Stimulated activated CD8-positive, alpha-beta memory T cell treated with anti-CD3 and anti-CD28 coated beads, Interleukin-7, amount 100 ng/mL, for 4 hours (primary cell): ENCODE measurements at places on chromosomes 2 and 18.

DNA sequence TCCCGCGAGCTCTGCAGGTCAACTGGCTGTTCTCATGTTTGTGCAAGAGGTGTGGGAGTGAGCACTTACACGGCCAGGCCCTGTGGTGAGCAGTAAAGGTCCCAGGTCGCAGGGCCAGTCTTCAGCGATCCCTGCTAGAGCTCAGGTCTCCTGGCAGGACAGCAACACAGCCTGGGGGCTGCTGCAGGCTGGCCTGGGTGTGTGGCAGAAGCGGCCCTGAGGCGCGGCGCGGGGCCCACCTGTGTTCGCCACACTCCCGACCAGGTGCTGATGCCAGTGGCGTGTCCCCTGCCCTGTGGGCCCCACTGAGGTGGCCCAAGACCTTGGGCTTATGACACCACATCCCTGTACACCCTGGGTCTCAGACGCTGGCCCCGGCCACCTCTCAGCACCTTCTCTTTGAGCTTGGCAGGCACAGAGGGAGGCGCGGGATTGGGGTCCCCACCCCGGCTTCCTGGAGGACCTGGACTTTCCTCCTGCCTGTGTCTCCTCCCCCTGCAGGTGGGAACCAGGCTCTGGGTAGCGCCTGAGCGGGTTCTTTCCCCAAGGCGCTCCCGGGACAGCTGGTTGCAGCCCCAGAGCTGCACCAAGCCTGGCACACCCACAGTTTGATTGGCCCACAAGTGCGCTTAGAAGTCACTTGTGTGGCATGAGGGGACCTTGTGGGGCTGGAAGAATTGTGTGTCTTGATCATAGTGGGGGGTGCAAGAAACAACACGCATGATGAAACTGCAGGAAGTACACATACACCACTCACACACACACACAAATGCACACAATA, 59.2 kb downstream of the TWIST2 start:
- no peak for DNase-seq

DNA sequence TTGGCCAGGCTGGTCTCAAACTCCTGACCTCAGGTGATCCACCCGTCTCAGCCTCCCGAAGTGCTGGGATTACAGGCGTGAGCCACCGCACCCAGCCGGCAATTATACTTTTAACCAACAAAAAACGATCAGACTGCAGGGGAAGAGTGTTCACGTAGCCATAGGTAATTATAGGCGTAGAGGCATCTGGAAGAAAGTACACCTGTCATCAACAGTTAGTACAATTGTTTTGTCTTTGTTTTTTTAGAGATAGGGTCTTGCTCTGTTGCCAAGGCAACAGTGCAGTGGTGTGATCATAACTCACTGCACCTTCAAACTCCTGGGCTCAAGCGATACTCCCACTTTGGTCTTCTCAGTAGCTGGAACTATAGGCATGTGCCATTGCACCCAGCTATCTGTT, 20.0 kb downstream of the ST3GAL5 start:
- no peak for DNase-seq

DNA sequence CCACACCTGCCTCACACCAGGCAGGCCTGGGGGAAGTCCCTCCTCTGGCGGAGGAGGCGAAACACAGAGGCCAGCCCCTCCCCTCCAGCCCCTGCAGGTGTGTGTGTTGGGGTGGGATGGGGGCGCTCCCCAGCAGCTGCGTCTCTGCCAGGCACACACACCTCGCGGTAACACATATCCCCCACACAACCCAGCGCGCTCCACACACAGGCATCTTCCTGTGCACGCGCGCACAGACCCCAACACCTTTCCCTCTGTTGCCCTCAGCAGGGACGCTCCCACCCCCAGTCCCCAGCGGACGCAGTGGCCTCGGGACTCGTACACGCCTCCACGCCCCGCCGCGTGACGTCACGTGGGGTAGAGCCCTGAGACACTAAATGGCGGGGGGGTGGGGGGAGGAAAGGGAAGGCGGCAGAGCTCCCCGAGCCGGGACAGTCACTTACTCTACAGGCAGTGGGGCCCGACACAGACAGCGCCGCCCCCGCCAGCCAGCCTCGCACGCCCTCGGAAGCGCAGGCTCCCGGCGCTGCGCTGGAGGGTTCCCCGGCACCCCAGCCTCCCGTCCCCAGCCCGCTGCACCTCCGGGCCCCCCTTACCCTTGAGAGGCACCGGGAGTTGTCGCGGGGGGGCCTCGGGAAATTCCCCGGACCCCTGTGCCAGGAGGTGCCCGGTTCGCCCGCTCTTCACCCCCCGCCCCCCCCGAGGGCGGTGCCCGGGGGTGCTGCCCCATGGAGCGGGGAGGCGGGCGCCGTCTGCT, at the start of gene WNT10A:
TSS of gene WNT10A (plus strand) at position 751 of the 757 bp plus-strand sequence. CDS start 144 bp downstream, outside the sequence.
- DNase-seq, result peak; percentile 83

- DNase-seq, result peak; percentile 56
Measured at GRCh38 chr2:43224131-43224570, 2.3 kb downstream of the ZFP36L2 start.

DNA sequence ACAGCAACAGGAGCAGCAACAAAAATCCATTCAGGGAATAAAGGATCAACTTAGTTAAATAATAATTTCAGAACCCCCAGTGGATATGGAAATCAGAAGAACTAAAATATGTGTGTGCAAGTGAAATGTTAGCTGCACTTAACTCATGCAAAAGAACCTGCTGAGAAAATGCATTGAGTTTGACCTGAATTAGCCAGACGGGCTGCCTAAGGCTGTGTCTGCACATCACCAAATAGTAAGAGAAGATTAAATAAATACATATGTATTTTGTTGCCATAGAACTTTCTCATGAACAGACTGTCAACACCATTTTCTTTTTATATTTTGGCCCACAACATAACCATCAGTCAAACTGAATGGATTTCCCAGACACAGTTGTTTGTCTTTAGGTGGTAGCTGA, 262.0 kb upstream of the PIK3C3 start:
- DNase-seq, result no peak

DNA sequence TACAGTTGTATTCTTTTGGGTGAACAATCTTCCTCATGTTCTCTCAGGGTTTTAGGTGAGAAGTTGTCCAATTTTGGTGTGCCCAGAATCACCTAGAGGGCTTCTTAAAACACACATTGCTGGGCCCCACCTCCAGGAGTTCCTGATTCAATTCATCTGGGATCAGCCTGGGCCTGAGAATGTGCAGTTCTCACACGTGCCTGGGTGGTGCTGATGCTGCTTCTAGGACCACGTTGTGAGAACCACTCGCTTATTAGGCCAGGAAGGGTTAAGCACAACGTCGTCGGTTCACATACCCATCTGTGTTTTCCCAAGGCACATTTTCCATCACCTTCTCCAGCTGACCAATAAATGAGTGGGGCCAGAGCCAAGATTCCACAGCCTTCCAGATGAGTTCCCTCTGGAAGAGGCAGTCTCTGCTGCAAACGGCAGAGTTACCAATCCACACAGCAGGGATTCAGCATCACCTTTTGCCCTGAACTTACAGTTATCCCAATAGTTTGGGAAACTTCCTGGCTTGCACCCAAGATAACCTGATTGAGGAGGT, 277.7 kb upstream of the HNRNPA3 start:
- DNase-seq, result no peak

DNA sequence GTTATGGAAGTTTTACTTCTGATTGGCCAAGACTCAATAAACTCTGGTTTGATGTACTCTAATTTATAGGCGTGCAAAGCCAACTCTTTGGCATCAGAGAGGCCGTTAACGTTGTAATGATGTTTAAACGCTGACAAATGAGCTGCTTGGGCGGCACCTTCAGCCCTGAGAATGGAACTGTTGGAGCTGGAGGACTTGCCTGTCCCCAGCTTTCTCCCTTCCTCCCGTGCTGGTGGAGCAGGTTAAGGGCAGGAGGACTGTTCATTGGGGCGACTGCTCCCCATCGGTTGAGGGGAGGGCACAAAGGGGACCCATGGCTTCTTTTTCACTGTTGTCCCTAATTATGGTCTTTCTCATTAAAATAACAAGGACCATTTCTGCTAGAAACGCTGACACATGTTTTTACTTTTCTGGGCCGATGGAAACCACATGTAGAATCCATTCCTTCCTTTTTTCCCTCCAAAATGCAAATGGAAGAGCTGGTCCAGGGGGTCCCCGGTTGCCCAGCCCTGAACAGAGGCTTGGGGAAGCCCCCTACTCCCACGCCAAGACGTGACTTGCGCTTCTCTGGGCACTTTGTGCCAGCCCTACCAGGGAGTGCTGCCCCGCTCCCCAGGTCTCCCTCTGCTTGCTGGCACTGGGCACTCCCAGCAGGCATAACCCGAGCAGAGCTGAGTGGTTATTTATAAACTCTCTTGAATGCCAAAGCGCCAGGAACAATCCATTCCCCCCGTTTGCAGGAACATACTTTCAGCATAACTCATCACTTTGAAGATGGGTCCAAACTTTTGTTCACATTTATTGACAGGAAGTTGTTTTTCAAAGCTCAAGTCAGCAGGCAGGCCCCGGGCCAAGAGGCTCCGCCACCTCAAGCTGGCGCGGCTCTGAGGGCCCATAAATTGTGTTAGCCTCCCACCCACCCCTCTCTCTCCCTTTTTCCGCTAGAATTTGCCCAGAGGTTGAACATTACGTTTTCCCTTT, 170.1 kb downstream of the ASB1 start:
- no peak for DNase-seq
